ENCODE measurements at places on chromosomes 3 and 15.

GRCh38 chr3:43537225-43537624, 84.6 kb downstream of the ANO10 start:
- no peak for DNase-seq

GRCh38 chr3:193938613-193939012, 197.3 kb upstream of the HES1 start:
- DNase-seq = no peak

GRCh38 chr3:188974856-188975599, 196.7 kb upstream of the TPRG1 start:
- peak; percentile 62 for DNase-seq

DNA sequence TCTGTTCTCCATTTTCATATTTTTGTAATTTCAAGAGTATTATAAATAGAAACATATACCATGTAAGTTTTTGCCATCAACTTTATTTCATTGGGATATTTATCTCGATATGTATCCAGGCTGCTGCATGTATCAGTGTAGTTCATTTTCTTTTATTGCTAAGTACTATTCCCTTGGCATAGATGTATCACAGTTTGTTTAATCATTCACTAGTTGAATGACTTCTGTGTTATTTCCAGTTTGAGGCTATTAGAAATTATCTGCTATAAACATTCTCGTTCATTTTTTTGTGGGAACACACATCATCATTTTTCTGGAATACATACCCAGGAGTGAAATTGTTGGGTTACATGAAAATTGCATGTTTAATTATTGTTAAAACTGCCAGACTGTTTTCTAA, 18.5 kb upstream of the TGFBR2 start:
- no peak for DNase-seq

GRCh38 chr3:16516695-16517481, 3.4 kb upstream of the RFTN1 start:
- peak; percentile 72 for DNase-seq

- DNase-seq = no peak
These were observed 37.5 kb downstream of the EHD4 start for GRCh38 chr15:41934843-41935242.

- DNase-seq = no peak
These were observed 58.7 kb upstream of the ARHGEF26 start for GRCh38 chr3:154062513-154062912.

DNA sequence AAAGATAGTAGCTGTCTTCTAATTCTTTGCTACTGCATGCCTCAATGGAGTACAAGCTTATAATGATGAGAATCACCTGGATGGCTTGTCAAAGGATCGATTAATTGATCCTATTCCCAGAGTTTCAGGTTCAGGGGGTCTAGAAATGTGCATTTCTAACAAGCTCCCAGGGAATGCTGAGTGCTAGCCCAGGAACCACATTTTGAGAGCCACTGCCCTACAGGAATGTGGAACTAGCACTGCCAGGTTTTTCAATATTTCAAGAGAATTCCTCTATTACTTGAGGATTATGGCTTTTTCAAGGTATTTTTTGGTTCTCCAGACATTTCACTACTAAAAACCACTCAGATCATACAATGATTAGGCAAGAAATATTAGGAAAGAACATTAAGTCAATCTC, 52.7 kb downstream of the RARB start:
- DNase-seq = no peak

DNA sequence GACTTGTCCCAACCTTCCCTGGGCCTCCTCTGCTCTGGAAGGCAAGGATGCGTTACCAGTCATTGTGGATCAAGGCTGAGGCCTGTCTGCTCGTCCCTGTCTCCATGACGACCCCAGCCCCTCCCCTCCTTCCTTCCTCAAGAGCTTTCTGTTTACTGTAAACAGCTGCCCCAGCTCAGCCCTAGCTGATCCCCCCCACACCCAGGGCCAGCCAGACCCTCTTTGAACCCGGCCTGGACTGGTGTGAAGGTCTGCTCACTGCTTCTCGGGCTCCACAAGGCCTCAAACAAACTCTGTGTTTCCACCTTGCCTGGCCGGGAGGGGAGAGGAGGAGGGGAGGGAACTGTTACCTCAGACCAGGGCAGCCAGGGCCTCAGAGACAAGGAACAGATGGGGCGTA, 16.9 kb downstream of the VPS18 start:
- DNase-seq = no peak

- peak; percentile 48 for DNase-seq
These were observed 332.1 kb downstream of the ARRDC4 start for GRCh38 chr15:98292442-98293240.

GRCh38 chr3:68771681-68772080, 160.7 kb downstream of the TAFA4 start:
- no peak for DNase-seq

GRCh38 chr3:40968666-40969065, 230.6 kb upstream of the CTNNB1 start:
- DNase-seq = no peak

DNA sequence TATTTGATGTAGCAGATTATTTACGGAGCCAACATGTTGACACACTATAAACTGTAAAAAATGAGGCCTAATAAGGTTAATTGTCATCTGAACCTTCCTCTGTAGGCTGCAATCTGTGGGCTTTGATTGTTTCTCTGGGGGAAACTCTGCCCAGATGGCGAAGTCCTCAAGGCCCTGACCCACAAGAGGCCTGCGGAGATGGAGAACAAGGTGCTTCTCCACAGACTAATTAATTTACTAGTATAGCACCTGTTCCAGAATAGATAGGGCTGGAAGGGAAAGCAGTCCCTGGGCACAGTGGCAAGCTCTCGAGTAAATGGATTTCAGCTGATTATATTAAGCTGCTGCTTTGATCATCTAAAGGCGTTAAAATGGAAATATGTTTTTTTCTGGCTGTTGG, 338.8 kb upstream of the DNAJC19 start:
- DNase-seq = no peak

All from AG08395 (cell line).